MV-4-11 (cell line): ENCODE measurements at places on chromosomes 1 and 21.

- no peak for DNase-seq
These were observed 370.8 kb downstream of the RWDD3 start for GRCh38 chr1:95604771-95605170.

DNA sequence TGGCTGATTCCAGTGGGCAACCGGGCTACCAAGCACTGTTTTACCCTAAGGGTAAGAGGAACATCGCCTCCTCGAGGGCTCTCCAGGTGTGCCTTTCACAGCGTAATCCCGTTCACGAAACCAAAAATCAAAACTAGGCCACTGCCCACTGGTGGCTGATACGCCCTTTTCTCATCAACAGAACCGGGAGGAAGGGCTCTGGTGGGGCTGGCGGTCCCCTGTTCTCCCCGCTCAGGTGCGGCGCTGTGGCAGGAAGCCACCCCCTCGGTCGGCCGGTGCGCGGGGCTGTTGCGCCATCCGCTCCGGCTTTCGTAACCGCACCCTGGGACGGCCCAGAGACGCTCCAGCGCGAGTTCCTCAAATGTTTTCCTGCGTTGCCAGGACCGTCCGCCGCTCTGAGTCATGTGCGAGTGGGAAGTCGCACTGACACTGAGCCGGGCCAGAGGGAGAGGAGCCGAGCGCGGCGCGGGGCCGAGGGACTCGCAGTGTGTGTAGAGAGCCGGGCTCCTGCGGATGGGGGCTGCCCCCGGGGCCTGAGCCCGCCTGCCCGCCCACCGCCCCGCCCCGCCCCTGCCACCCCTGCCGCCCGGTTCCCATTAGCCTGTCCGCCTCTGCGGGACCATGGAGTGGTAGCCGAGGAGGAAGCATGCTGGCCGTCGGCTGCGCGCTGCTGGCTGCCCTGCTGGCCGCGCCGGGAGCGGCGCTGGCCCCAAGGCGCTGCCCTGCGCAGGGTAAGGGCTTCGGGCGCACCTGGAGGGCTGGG lies at the start of gene IL6R:
IL6R (plus strand) TSS at position 360 of the 763 bp plus-strand sequence; CDS start at position 647, 287 bp downstream.
- DNase-seq: peak; percentile 95

- no peak for DNase-seq
These were observed 10.3 kb upstream of the FHAD1 start for GRCh38 chr1:15236746-15237145.

GRCh38 chr1:173193639-173194038 lies 13.5 kb downstream of the TNFSF4 start:
- peak; percentile 87 for DNase-seq

DNA sequence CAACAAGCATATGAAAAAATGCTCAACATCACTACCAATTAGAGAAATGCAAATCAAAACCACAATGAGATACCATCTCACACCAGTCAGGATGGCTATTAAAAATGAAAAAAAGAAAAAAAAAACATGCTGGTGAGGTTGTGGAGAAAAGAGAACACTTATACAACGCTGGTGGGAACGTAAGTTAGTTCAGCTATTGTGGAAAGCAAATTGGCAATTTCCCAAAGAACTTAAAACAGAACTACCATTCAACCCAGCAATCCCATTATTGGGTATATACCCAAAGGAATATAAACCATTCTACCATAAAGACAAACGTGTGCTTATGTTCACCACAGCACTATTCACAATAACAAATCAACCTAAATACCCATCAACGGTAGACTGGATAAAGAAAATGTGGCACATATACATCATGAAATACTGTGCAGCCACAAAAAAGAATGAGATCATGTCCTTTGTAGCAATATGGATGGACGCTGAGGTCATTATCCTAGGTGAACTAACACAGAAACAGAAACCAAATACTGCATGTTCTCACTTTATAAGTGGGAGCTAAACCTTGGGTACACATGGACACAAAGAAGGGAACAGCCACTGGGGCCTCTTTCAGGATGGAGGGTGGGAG lies 49.5 kb downstream of the LYST start:
- no peak for DNase-seq

DNA sequence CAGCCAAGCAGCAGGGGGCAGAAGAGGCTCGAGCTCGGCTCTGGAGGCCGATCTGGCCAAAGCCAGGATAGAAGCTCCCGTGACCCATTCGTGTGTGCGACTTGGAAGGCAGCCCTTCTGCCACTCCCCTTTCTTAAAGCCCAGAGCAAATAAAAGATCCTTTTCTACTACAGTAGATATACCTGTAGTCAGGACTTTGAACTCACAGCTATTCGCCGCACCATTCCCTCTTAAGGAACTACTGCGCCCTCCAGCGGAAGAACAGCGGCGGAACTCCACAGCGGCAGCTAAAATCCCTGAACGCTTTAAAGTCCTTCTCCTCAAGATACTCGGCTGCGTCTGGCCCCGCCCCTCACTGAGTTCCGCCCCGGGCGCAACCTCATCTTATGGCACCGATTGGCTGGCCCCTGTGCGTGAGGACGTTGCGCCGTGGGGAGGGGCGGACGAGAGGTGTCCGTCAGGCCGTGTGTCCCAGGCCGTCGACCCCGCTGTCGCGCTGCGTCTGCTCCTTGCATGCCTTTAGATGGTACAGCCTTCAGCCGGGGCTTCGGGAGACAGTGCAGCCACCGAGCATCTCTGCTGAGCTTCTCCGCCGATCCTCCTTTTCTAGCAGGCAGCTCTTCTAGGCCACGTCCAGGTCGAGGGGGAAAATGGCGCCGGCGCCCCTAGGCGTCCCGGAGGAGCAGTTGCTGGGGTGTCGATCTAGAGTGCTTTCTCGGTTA lies at the start of gene LRIG2:
LRIG2 (plus strand) TSS at position 442 of the 722 bp plus-strand sequence; CDS start at position 651, 209 bp downstream.
- peak; percentile 98 for DNase-seq
